OCI-LY7 (cell line): ENCODE measurements at places on chromosomes 7 and 10. TPM values are rescaled to one million over a fixed set of nuclear protein-coding genes. Genes with fewer than 3 reads are reported as not detected.

Gene FAM237B
- not detected in 2 replicates for total RNA-seq

Gene ST8SIA6
- not detected in 2 replicates for total RNA-seq

Gene STK32C
- 30.4 and 32.4 TPM in 2 replicates for total RNA-seq

Gene NOS3
- 0.30 and 0.78 TPM in 2 replicates for total RNA-seq

Gene UFSP1
- 3.3 and 3.8 TPM in 2 replicates for total RNA-seq

GRCh38 chr10:24207781-24208611 lies 942 bp upstream of the KIAA1217 start:
- no peak for DNase-seq

DNA sequence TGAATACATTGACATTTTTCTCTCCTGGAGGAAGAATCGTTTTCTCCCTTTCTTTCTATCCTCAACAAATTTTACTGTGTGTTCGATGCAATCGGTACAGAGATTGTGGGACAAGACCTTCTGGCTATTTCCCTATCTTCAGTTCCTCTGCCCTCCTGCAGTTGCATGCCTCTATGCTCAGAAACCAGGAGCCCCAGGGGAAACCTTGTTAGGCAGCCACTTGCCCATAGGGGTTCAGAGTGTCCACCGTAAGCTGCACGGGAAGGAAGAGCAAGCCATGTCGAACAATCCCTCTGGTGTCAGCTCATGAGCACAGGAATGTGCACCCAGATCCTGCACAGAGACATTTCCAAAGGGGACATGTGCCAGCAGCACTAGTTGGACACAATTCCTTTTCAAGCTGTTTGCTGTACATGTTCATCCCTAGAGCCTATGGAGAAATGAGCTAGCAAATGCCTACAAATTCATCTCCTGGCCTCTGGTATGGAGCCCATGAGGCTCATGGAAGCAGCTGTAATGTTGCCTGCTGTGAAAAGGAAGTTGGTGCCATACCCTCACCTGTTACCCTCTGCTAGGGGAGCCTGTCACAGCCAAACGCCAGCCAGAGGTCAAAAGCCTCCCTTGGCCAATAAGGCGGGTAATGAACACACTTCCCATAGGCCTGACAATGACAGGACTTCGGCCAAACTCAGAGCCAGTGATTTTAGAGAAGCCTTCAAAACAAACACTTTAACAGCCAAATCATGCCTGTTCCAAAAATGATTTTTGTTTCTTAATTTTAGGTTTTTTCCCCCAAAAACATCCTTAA lies 35.9 kb upstream of the ASAH2 start:
- DNase-seq: no peak

GRCh38 chr7:7434329-7434728 lies 101.3 kb downstream of the COL28A1 start:
- no peak for DNase-seq

DNA sequence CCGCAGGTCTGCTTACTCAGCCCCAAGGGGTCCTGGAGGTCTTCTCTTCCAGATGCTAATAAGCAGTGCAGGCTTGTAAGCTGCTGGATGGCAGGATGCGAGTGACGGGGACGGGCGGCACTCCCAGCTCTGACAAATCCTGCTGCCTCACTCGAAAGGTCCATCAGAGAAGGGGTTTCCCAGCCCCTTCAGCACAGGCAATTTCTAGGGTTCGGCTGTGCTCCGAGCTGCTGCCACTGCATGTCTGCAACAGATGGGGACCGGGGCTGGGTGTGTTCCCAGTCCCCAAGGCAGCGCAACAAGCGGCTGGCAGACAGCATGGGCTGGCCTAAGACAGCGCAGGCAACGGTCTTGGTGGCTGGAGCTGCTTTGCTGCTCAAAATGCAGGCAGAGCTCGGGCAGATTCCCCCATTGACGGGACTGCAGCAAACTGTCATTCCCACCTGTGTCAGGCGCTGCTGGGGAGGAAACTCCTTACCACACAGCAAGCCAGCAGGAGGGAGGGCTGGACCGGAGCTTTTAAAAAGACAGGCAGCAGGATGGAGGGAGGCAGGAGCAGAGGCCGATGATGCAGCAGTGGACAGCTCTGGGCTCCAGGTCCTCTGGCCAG lies 62.4 kb downstream of the PRKAG2 start:
- DNase-seq: no peak
